ENCODE measurements at places on chromosomes 3 and 15. TPM values are rescaled to one million over a fixed set of nuclear protein-coding genes. Genes with fewer than 3 reads are reported as not detected.

GRCh38 chr3:169999433-169999832, 32.8 kb downstream of the SEC62 start:
- DNase-seq, result no peak

Gene SLC51B
- not detected for total RNA-seq

DNA sequence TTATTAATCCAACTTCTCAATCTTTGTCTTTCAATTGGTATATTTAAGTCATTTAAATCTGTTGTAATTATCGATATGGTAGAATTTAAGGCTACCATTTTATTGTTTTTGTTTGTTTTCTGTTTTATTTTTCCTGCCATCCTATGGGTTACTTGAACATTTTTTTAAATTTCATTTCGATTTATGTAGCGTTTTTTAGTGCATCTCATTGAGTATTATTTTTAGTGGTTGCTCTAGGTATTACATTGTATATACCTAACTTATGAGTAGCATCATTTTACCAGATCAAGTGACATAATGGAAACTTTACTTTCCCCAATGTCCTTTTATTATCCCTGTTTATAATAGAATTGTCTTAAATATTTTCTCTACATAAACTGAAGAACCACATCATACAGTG, 247.5 kb upstream of the MRPL3 start:
- no peak for DNase-seq

Gene UROC1
- total RNA-seq, result not detected

Gene FBXW12
- not detected for total RNA-seq

GRCh38 chr3:171371354-171371753, 88.9 kb downstream of the TNIK start:
- no peak for DNase-seq

DNA sequence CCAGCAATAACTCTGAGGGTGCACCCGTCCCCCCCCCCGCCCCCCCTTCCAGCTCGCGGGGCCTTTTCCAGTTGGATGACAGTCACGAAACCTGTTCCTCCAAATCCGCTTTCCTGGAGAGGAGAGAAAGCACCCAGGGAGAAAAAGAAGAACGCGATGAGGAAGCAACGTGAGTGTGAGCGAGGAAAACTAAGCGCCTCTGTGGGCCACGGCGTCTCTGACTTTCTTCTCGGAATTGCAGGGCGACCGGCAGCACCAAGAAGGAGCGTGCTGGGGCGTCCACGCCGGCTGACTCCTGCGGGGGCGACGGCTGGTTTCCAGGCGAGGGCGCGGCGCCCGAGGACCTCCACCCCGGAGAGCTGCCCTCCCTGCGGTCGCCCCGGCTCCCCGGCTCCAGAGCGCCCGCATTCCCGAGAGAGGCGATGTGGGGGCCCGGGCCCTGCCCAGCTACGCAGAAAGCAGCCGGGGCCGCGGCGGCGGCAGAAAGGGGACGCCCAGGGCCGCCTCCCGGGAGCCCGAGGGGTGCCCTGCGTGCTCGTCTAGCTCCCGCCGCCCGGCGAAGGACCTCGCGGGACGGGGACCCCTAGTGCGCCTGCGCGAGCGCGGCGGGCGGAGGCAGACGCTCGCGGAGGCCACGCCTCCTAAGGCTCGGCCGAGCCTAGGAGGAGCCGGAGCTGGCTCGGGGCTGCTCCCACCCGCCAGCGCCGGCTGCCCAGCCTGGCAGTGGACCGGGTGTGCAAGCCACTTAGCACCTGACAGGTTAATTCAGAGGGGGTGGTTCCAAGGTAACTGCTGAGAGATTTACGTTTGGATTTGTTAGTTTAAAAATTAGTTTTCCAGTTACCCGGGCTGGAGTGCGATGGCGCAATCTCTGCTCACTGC, 15.3 kb upstream of the ADIPOQ start:
- DNase-seq, result peak; percentile 95

- peak; percentile 51 for DNase-seq
These were observed 35.9 kb downstream of the SATB1 start for GRCh38 chr3:18389108-18389733.

- DNase-seq, result no peak
These were observed 50.8 kb downstream of the RFTN1 start for GRCh38 chr3:16462679-16463078.

DNA sequence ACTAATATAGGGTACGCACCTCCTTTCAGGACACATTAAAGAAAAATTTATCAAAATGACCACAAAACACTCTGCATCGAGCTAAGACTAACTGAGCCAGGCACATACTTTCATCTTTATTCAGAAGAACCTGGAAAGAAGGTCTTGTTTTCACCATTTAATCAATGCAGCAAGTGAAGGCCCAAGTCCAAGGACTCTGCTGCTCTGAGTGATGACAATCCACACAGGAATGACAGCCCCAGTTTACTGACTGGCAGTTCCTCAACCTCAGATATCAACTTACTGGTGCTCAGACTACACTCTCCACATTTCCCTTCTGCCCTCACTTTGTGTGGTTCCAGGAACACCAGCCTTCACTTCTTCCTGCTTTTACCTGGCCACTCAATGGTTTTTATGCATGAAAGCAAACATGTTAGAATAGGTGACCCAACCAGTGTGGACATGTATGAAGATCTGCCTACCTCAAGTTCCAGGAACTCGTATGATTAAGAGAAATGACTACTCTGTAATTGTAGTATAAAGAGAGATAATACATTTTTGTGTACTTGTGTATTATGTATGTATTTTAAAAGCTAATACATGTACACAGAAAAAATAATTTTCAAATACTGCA, 29.1 kb upstream of the RASA2 start:
- no peak for DNase-seq

Gene RPL39L
- 4.8 TPM for total RNA-seq

Data from stomach (tissue), 19 donors.